NCI-H2171 (cell line): ENCODE measurements at places on chromosomes 12 and 14.

DNA sequence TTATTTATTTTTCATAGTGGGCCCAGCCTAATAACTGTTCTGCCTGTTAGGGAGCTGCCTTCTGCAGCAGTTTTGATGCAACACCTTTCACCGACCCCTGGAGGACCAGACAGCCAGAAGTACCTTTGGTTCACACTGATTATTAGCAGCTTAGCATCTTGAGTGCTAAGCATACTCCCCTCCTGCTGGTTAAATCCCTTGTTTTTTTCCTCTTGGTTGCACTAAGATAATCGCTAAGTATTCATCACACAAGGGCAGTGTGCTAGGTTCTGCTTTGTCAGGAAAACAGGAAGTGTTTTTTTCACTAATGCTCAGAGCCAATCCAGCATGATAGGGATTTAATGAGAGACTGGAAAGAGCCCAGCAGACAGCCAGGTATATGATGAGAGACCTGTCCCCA, 437.0 kb downstream of the FUT8 start:
- DNase-seq = peak; percentile 74

- no peak for DNase-seq
Observed at GRCh38 chr12:49515266-49515665, 23.6 kb upstream of the KCNH3 start.

- no peak for DNase-seq
Observed at GRCh38 chr12:50248883-50249282, 34.4 kb downstream of the LIMA1 start.

DNA sequence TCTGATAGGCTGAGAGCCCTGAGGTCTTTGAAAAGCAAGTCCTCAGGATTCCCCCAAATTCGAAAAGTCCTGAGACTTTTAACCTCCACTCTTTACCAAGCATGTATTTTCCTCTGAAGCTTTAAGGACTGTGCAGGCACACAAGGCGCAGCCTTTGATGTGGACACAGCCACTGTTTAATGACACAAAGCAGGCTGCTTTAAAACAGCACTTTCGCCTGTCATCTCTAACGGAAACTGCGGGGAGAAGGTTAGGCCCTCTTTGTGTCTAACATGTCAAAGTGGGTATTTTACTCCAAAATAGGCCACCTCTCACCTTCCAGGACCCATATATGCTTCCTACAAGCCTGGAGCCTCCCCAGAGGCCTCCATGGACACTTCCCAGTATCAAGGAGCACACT, 159.2 kb downstream of the GCH1 start:
- no peak for DNase-seq

- DNase-seq = no peak
Observed at GRCh38 chr12:51865757-51866270, 17.3 kb upstream of the FIGNL2 start.

GRCh38 chr12:3045989-3046388, 31.2 kb upstream of the TSPAN9 start:
- no peak for DNase-seq

DNA sequence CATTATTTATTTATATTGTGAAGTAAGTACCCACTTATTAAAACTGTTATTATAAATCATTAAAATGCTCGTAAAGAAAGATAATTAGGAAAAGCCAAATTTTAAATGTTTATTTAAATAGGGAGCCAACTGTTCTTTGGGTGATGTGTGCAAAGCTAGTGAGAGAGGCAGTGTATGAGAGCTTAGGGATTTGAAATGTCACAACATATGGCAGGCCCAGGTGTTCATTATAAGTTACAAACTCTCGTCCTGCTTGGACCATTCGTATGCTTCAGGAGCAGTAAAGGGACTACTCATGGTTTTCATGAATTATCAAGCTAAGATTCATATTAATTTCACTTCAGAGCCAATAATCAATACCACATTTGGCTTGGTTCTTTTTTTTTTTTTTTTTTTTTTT, 154.5 kb downstream of the TGFB3 start:
- peak; percentile 62 for DNase-seq

DNA sequence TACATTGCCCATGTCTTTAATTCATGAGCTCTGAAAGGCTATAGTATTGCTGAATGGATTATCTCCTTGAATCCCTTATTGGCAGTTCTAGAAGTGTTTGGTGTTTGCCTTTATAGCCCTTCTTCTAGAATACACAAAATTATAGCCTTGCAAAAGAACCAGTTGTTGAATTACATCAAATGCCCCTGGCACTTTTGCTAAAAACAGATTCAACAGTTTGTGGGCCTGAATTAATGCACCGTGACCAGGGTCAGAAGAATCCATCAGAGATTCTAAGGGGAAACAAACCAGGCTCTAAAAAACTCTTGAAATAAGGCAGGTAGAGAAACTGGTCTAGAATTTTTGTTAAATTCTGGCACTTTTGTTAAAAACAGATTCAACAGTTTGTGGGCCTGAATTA, 197.8 kb downstream of the SOX5 start:
- no peak for DNase-seq

GRCh38 chr12:26238341-26239121, 43.2 kb downstream of the SSPN start:
- DNase-seq = no peak

DNA sequence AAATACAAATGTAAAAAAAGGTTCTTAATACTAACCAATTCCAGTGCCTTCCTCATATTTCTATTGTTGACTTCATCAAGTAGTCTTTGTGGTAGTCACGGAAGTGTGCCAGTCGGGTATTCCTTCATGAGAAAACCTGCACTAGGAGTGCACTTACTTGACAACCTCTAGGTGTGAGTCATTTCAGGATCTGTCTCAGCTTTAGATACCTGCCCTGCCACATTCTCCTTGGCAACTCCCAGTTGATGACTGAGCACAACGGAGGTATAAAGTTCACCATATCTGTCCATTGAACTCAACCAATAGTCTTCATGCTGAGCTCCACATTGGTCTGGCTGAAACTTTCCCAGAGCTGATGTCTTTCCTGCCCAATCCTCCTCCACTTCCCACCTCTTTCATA, 215.7 kb downstream of the SYT10 start:
- no peak for DNase-seq

DNA sequence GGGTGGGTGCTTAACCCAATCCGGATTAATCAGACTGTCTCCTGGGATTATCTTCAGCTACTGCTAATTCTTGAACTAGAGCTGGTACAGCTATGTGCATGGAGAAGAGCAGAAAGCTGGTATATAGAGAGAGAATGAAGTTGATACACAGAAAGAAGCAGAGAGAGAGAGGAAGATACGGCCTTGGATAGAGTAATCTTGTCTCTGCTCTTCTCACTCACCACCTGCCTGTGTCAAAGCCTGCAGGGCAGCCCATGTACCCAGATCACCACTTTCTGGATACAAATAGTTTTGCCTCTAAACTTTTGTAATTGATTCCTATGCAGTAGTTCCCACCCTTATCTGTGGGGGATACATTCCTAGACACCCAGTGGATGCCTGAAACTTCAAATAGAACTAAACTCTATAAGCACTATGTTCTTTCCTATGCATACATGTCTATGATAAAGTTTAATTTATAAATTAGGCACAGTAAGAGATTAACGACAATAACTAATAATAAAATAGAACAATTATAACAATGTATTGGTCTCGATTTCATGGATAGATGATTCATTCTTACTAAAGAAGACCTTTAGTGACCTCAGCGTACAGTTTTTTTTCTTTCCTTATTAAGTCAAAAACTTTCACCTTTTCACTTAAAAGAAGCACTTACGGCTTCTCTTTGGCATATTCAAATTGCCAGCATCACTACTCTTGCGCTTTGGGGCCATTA, 45.5 kb downstream of the YEATS4 start:
- DNase-seq = no peak

DNA sequence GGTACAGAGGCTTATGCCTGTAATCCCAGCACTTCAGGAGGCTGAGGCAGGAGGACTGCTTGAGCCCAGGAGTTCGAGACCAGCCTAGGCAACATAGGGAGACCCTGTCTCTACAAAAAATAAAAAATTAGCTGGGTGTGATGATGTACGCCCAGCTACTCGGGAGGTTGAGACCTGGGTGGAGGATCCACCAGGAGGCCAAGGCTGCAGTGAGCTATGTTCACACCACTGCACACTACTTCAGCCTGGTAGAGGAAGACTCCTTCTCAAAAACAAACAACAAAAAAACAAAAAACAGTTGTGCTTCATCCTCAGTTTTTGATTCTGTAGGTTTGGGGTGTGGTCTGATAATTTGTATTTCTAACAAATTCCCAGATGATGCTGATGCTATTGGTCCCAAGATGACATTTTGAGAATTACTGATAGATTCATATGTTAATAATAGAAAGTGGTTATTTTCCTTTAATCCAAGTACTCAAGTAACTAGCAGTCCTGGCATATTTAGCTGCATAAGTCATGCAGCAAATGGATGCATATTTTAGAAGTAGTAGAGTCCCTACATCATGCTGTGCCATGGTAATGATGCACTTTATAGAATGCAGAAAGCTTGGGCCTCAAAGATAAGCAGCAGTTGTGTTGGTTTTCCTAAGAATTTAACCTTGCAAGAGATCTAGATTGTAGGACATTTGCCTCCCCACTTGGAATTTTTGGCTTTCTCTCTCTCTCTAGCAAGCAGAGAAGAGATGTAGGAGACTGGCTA, 76.1 kb upstream of the PAWR start:
- DNase-seq = no peak

DNA sequence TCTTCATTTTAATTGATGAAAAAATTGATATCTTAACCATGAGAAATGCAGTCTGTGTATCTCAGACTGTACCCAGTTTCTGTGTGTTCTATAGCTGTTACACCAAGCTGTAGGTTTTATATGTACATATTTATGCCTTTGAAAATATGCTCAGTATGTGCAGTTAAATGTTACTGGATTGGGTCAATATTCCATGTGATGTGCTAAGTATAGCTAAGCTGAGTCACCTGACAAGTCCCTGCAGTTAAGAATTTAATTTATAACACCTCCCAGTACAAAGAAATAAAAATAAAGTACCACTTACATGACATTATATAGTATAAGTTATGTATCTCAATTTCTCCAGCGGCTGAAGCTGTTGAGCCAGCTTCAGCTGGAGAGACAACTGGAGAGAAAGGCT, 984.0 kb downstream of the GALC start:
- DNase-seq = no peak

DNA sequence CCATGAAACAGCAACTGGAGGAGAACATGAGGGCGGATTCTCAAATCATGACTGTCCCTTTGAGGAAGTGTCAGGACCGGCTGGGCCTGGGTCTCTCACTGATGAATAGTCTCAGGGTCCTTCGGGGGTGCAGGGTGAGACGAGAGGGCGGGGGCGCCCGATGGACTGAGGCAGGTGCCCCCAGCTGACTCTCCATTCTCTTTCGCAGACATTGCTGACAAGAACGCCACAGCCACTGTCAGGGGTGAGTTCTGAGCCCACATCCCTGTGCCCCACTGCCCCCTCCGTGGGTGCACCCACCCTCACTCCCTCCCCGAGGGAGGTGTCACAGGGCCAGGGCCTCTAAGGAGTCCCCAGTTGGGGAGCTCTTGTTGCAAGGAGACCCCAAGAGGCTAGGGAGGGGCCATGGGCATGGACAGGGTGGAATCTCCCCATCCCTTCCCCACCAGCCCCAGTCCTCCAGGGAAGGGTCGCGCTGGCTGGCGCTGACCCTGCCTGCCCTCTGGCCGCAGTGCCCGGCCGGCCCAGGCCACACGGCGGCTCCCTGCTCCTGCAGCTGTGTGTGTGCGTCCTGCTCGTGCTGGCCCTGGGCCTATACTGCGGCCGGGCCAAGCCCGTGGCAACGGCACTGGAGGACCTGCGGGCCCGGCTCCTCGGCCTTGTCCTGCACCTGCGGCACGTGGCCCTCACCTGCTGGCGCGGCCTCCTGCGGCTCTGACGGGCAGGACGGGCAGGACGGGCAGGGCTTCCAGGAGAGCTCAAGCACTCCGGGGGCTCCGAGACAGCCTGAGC, 8.7 kb downstream of the C14orf180 start:
- no peak for DNase-seq

GRCh38 chr14:24196071-24197055, 1.1 kb upstream of the TM9SF1 start:
- no peak for DNase-seq

GRCh38 chr14:34810028-34810427, 65.1 kb downstream of the BAZ1A start:
- DNase-seq = no peak

DNA sequence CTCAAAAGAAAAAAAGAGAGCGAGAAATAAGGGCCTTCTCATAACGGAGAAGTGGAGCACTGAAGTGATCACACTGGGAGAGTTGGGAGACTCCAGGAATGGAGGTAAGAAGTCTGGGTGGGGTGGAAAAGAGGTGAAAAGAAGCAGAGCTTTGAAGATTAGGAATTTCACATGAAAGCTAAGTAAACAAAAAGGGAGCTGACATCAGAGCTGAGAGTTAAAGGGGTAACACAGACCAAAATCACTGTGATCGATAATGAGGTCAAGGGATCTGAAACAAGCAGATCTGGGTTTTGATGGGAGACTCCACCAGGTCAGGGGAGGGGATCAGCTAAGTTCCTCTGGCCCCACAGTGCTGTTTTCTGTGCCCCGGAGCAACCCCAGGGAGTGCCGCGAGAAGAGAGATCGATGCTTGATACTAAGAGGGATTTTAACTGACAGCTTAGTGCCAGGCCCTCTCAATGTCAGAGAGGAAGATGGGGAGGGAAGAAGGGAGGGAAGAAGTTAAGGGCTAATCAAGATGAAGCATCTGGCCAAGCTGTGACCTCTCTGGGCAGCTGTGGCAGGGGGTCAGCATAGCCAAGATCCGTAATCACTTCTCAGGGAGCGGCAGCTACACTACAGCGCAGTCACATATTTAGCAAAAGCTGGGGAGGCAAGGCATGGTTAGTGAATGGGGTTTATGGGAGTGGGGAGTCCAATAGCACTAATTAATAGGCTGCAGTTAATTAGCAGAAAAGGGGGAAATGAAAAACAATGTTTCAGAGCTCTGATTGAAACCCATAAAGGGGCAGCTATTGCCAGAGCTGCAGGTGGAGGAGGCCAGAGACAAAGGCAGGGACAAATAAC, 8.0 kb downstream of the AQP6 start:
- no peak for DNase-seq

DNA sequence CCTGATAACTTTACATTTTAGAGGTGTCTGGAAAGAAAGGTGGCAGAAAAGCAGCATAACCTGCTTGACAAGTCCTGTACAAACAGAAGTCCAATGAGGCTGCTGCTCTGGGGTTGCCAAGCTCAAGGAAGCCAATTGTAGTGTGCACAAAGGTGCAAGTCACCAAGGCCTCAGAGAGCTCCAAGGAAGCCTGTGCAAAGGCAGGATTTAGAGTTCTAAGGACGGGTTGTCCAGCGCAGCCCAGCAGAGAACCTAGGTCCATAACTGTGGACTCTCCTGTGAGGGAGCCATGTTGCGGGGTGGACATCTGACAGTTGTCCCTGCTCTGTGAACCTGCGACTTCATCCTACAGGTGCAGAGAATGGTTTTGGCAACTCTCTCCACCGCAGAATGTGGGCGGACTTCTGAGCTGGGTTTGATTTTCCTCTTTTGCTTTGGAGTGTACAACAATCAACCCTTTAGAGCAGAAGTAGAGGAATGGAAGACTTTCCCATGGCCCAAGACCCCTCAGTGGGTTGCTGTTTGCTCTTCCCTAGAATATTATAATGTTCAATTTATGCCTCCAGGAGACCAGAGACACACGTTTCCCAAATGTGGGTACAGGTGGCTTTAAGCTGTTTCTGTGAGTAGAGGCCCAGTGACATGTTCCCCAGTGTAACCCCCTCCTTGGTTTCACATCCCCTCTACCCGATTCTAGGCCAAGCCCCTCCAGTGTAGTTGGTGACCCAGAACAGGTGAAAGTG, 81.0 kb downstream of the ETV6 start:
- DNase-seq = no peak

- no peak for DNase-seq
Observed at GRCh38 chr14:51491776-51492175, 159.9 kb upstream of the FRMD6 start.
